ENCODE measurements at places on chromosomes 2 and 18. TPM values are rescaled to one million over a fixed set of nuclear protein-coding genes. Genes with fewer than 3 reads are reported as not detected.

MC2R gene
- not detected for total RNA-seq

SOX11 gene
- total RNA-seq = 3.4 TPM

IL36A gene
- total RNA-seq = not detected

FLACC1 gene
- total RNA-seq = 0.39 TPM

PMAIP1 gene
- total RNA-seq = 31.5 TPM

PJVK gene
- 2.0 TPM for total RNA-seq

OTOS gene
- total RNA-seq = not detected

KLHL29 gene
- total RNA-seq = 6.4 TPM

TRIM43 gene
- not detected for total RNA-seq

ITPRIPL1 gene
- total RNA-seq = 7.2 TPM

FRZB gene
- not detected for total RNA-seq

TMEM182 gene
- 2.9 TPM for total RNA-seq

MMADHC gene
- total RNA-seq = 110 TPM

PAX3 gene
- not detected for total RNA-seq

TFPI gene
- 0.42 TPM for total RNA-seq

C1QL2 gene
- total RNA-seq = not detected

EPAS1 gene
- total RNA-seq = 47.3 TPM

LGALSL gene
- 21.1 TPM for total RNA-seq

SIX3 gene
- total RNA-seq = not detected

EFHD1 gene
- not detected for total RNA-seq

NCKAP5 gene
- total RNA-seq = 3.0 TPM

CCDC148 gene
- 0.51 TPM for total RNA-seq

DNER gene
- total RNA-seq = 5.5 TPM

ANKRD62 gene
- total RNA-seq = not detected

UGT1A1 gene
- 0.31 TPM for total RNA-seq

MAPRE3 gene
- 6.8 TPM for total RNA-seq

LAPTM4A gene
- total RNA-seq = 91.4 TPM

VWA3B gene
- not detected for total RNA-seq

LOXL3 gene
- total RNA-seq = 1.4 TPM

GALNT1 gene
- total RNA-seq = 60.7 TPM

MYOM1 gene
- total RNA-seq = 0.07 TPM

SNED1 gene
- not detected for total RNA-seq

DOK6 gene
- total RNA-seq = not detected

SCN1A gene
- not detected for total RNA-seq

LYG1 gene
- 0.54 TPM for total RNA-seq

RAB27B gene
- total RNA-seq = 4.3 TPM

SLC4A5 gene
- 0.17 TPM for total RNA-seq

ZNF2 gene
- total RNA-seq = 3.8 TPM

CRYGC gene
- total RNA-seq = not detected

NEMP2 gene
- total RNA-seq = 5.6 TPM

GALNT3 gene
- 96.5 TPM for total RNA-seq

HOXD9 gene
- total RNA-seq = 0.14 TPM

GPR45 gene
- not detected for total RNA-seq

ASTL gene
- not detected for total RNA-seq

CTDSP1 gene
- total RNA-seq = 59.0 TPM
